ENCODE measurements at places on chromosomes 2 and 18. TPM values are rescaled to one million over a fixed set of nuclear protein-coding genes. Genes with fewer than 3 reads are reported as not detected.

GRCh38 chr2:201465524-201465971, 14.0 kb downstream of the STRADB start:
- H3K27me3 ChIP-seq: no peaks in the 10 kb centered on the region
- H3K27ac ChIP-seq: peak overlapping the region; percentile 76
- no peaks in the 10 kb centered on the region for H3K36me3 ChIP-seq
- no peak for DNase-seq
- peaks cover 48% of the 10 kb centered on the region for H3K4me1 ChIP-seq
- H3K4me3 ChIP-seq: no peak overlapping the region

DNA sequence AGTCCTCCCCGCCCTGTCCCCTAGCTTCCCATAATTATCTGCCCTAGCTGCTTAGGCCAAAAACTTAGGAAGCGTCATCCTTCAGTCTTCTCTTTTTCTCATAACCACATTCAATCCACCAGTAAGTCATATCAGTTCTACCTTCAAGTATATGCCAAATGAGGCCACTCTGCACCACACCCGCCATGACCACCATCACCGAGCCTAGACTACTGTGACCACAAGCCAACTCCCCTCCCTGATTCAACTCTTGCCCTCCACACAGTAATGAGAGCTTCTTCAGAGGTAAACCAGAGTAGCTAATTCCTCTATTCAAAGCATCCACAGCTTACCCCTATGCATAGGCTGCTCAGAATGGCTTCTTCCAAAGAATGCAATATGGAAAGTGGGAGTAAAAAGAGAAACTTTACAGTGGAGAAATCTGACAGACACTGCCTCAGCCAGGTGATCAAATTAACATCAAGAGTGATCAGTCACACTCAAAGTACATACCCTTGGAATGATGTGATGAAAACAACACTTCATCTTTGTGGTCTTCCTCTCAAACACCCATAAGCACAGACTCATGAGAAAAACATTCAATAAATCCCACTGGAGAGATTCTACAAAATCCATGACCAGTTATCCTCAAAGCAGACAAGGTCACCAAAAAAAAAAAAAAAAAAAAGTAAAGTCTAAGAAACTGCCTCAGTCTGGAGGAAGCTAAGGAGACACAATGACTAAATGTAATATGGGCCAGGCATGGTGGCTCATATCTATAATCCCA, 17.7 kb downstream of the MBOAT2 start:
- H3K4me3 ChIP-seq: no peak overlapping the region
- H3K36me3 ChIP-seq: no peaks in the 10 kb centered on the region
- no peak overlapping the region for H3K27ac ChIP-seq

DNA sequence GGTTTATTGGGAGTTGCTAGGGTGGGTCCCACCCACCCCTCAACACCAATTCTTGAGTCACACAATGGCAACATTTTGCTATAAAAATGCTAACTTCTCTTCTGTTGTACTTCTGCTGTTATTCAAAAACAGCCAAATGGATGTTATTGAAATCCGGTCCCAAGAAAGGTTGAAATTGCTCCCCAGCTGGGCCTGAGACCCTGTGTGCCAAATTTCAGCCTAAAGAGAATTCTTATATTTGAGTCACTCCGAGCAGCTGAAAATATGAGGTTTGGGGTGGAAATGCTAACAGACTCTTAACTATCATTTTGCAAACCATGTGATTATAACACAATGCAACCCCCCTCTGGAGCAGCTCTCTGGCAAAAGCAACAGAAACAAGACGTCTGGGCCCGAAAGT, 27.0 kb upstream of the ACVR1 start:
- no peaks in the 10 kb centered on the region for H3K27me3 ChIP-seq
- H3K36me3 ChIP-seq: no peaks in the 10 kb centered on the region
- DNase-seq: no peak
- H3K4me1 ChIP-seq: no peaks in the 10 kb centered on the region
- no peak overlapping the region for H3K4me3 ChIP-seq

- H3K4me1 ChIP-seq: peaks cover 42% of the 10 kb centered on the region
- H3K36me3 ChIP-seq: no peaks in the 10 kb centered on the region
- peak; percentile 71 for DNase-seq
- no peak overlapping the region for H3K4me3 ChIP-seq
These were observed 4.2 kb upstream of the POU3F3 start for GRCh38 chr2:104849618-104850141.

- no peaks in the 10 kb centered on the region for H3K27me3 ChIP-seq
- no peaks in the 10 kb centered on the region for H3K36me3 ChIP-seq
- no peak for DNase-seq
These were observed 77.1 kb downstream of the SMAD4 start for GRCh38 chr18:51107082-51107481.

DNA sequence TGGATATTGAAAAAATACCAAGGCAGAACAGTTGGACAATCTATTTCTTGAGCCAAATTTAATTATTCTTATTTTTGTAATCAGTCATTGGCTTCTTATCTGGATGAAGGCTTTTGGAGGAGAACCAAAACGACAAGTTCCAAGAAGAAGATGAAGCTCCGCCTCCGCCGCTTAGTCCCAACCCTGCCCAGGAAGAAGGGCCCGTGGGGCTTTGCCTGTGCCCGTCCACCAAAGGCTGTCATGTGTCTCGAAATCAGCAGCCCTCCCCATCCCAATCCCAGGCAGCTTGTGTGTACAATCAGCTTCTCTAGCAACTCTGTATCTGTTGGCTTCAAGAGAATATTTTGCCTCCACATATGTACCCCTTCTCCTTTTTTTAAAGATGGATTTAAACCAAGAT, 24.6 kb downstream of the PTRHD1 start:
- peaks cover 29% of the 10 kb centered on the region for H3K36me3 ChIP-seq
- H3K27ac ChIP-seq: no peak overlapping the region
- H3K4me1 ChIP-seq: no peaks in the 10 kb centered on the region

DNA sequence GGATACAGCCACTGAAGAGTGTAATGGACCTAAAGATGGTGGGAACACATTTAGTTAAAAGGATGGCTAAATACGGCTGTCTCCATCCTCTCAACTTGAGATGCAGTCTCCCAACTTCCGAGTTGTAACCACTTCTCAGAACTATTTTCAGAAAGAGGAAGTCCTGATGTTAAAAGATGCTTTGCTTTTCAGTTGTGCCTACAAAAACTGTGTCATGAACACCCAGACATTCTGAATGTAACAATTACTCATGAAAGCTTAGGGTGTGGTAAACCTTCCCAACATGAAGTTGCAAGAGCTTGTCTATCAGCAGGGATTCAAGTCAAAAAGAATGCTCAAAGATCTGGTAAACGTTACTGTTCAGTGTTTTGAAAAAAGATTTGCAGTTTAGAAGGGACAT, 147.9 kb downstream of the DOCK10 start:
- no peak overlapping the region for H3K27ac ChIP-seq
- no peaks in the 10 kb centered on the region for H3K27me3 ChIP-seq
- H3K4me1 ChIP-seq: no peaks in the 10 kb centered on the region
- no peak for DNase-seq
- H3K4me3 ChIP-seq: no peak overlapping the region
- no peaks in the 10 kb centered on the region for H3K36me3 ChIP-seq

GRCh38 chr2:74876081-74876886, 42.4 kb downstream of the HK2 start:
- H3K27ac ChIP-seq: peak overlapping the region; percentile 47
- peaks cover 17% of the 10 kb centered on the region for H3K4me1 ChIP-seq
- no peaks in the 10 kb centered on the region for H3K27me3 ChIP-seq
- H3K4me3 ChIP-seq: no peak overlapping the region
- DNase-seq: no peak

DNA sequence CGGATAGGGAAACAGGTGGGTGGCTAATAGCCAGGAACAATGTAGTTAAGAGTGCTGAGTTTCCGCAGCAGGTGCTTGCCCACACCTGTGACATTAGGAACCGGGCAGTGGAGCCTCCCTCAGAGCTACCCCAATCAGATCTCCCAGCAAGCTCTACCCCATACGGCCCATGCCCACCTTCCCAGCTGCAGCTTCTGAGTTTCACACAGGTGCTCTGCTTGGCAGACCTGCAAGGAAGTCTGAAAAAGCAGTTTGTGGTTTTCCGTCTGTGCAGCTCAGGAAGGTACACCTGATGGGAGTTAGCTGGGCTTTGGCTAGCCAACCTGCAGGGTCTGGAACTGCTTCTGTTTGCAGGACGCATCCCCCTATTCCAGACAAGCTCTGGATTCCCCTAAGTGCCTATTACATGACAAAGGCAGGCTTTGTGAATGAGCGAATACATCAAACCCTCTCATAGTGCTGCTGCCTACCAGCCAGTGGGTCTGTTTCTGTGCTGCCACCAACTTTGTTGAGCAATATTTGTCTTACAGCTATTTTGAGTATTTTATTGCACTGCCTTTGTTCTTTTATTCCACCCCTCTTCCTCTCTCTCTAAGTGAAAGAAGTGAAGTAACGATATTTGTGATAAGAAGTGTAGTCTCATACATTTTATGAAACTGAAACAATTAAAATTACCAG, 24.7 kb upstream of the CEP68 start:
- no peaks in the 10 kb centered on the region for H3K36me3 ChIP-seq
- H3K4me3 ChIP-seq: peak overlapping the region; percentile 14
- no peaks in the 10 kb centered on the region for H3K27me3 ChIP-seq
- H3K27ac ChIP-seq: peak overlapping the region; percentile 92

Gene OTOS
- total RNA-seq: not detected

Gene ACADL
- total RNA-seq: 1.3 TPM

Gene THOC1
- 49.1 TPM for total RNA-seq

Gene BMP10
- total RNA-seq: not detected

Data from transverse colon (tissue), 4 donors.